ENCODE measurements at places on chromosomes 11 and 22. TPM values are rescaled to one million over a fixed set of nuclear protein-coding genes. Genes with fewer than 3 reads are reported as not detected.

SLC25A18 gene
- total RNA-seq, result 0.59 TPM

GRCh38 chr11:59615120-59615636, 396 bp downstream of the OSBP start:
- no peaks in the 10 kb centered on the region for H3K4me1 ChIP-seq
- H3K27me3 ChIP-seq, result no peaks in the 10 kb centered on the region
- peak; percentile 63 for DNase-seq
- H3K27ac ChIP-seq, result peak overlapping the region; percentile 91
- peaks cover 2% of the 10 kb centered on the region for H3K36me3 ChIP-seq

- peak overlapping the region; percentile 80 for H3K27ac ChIP-seq
- no peaks in the 10 kb centered on the region for H3K27me3 ChIP-seq
- H3K4me1 ChIP-seq, result no peaks in the 10 kb centered on the region
- H3K36me3 ChIP-seq, result no peaks in the 10 kb centered on the region
- no peak overlapping the region for H3K4me3 ChIP-seq
Measured at GRCh38 chr11:11581481-11581880, 40.3 kb downstream of the GALNT18 start.

TMEM132A gene
- total RNA-seq, result 8.4 TPM

MMP27 gene
- total RNA-seq, result not detected

C22orf42 gene
- total RNA-seq, result not detected

GRCh38 chr22:30017375-30018223, 62.7 kb upstream of the HORMAD2 start:
- H3K27ac ChIP-seq, result no peak overlapping the region
- H3K27me3 ChIP-seq, result no peaks in the 10 kb centered on the region
- no peak overlapping the region for H3K4me3 ChIP-seq
- H3K36me3 ChIP-seq, result peaks cover 98% of the 10 kb centered on the region

DNA sequence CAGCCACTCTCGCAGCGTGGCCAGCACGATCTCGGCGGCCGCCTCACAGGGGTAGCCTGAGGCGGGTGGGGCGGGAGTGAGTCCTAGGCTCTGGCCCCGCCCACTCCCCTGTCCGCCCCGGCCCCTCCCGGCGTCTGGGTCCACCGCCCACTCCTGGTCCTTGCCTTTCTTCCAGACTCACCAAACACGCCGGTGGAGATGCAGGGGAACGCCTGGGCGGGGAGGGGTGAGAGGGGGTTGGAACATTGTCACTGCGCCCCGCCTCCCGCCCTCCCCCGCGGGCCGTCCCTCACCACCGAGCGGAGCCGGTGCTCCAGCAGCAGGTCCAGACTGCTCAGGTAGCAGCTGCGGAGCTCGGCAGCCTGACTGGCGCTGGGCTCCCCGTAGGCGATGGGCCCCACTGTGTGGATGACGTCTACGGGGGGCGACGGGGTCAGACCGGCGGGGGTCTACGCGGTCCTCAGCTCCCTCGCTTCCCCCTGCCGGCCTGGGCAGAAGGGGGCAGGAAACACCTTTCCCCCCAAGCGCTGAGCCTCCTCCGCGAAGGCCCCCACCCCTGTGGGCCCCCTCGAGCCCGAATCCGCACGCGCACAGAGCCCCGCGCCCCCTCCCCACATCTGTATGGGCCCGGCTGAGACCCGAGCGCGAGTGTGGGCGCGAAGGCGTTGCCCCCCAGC, 13.2 kb downstream of the OTUB1 start:
- H3K36me3 ChIP-seq, result peaks cover 29% of the 10 kb centered on the region
- H3K27ac ChIP-seq, result no peak overlapping the region
- H3K27me3 ChIP-seq, result no peaks in the 10 kb centered on the region
- no peaks in the 10 kb centered on the region for H3K4me1 ChIP-seq
- no peak for DNase-seq
- no peak overlapping the region for H3K4me3 ChIP-seq

- H3K4me3 ChIP-seq, result peak within 1 kb of the TSS; percentile 69
- H3K4me1 ChIP-seq, result no peaks in the 10 kb centered on the region
- no peaks in the 10 kb centered on the region for H3K36me3 ChIP-seq
- peak within 1 kb of the TSS; percentile 56 for H3K27ac ChIP-seq
- no peaks in the 10 kb centered on the region for H3K27me3 ChIP-seq
- DNase-seq, result peak; percentile 93
Measured at GRCh38 chr22:20016734-20017621, at the start of gene ARVCF. TSS of gene ARVCF (minus strand) at chr22:20016823. CDS start at chr22:19990794, 26,029 bp downstream.

DNA sequence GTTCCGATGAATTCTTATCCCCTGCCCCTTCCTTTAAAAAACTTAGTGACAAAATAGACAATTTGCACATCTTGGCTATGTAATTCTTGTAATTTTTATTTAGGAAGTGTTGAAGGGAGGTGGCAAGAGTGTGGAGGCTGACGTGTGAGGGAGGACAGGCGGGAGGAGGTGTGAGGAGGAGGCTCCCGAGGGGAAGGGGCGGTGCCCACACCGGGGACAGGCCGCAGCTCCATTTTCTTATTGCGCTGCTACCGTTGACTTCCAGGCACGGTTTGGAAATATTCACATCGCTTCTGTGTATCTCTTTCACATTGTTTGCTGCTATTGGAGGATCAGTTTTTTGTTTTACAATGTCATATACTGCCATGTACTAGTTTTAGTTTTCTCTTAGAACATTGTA, 12.0 kb downstream of the CCND1 start:
- no peaks in the 10 kb centered on the region for H3K27me3 ChIP-seq
- H3K4me1 ChIP-seq, result no peaks in the 10 kb centered on the region
- no peak overlapping the region for H3K4me3 ChIP-seq
- no peak overlapping the region for H3K27ac ChIP-seq

DNA sequence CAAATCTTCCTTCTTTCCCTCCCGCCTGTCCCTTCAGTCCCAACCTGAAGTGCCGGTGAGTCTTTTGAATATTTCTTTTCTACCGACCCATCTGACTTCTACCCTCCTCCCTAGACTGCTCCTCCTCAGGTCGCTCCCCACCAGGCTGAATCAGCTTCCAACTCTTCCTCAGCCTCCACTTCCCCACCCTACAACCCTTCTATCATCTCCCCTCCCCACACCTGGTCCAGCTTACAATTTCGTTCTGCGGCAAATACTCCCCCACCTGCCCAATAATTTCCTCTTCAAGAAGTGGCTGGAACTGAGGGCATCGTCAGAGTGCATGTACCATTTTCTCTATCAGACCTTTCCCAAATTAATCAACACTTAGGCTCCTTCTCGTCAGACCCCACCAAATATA, 2.5 kb upstream of the NDUFC2 start:
- H3K36me3 ChIP-seq, result no peaks in the 10 kb centered on the region
- H3K4me3 ChIP-seq, result no peak overlapping the region
- peaks cover 19% of the 10 kb centered on the region for H3K4me1 ChIP-seq
- no peak for DNase-seq

GRCh38 chr11:269146-269890, 8.9 kb upstream of the NLRP6 start:
- H3K4me1 ChIP-seq, result no peaks in the 10 kb centered on the region
- H3K36me3 ChIP-seq, result no peaks in the 10 kb centered on the region
- peak; percentile 49 for DNase-seq
- peak overlapping the region; percentile 53 for H3K27ac ChIP-seq
- H3K27me3 ChIP-seq, result no peaks in the 10 kb centered on the region

FGF19 gene
- not detected for total RNA-seq
